ENCODE measurements at places on chromosomes 1 and 21.

DNA sequence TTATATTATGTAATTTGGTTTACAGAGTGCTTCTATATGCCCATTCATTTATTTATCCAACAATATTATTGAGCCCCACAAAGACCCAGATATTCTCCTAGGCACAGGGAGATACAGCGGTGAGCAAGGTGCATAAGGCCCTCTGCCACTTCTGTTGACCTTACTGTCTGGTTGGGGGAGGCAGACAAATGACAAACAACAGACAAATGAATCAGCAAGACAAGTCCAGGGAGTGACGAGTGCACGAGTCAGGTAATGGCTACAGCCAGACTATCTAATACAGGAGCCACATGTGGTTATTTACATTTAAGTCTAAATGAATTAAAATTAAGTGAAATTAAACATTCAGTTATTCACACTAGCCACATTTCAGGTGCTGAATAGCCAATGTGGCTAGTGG, 22.0 kb upstream of the BCAR3 start:
- DNase-seq = no peak

- DNase-seq = no peak
Observed at GRCh38 chr1:223143537-223144248, 645 bp upstream of the TLR5 start.

- no peak for DNase-seq
Observed at GRCh38 chr1:187092104-187092503, 263.4 kb downstream of the PLA2G4A start.

DNA sequence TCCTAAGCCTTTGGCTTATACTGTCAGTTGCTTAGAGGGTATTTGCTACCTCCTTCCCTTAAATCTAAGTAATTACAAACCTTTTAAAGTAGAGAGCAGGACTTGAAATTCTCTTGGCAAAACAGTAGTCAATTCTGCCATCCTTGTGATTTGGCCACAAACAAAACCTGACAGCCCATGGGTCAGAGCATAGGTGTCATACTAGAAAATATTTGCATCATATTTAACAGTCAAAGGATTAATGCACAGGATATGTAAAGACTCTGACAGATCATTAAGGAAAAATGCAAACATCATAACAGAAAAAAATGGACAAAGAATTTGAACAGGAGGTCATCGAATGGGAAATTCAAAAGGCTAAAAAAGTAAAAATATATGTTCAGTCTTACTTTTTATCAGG, 50.5 kb downstream of the ZFYVE9 start:
- DNase-seq = no peak

GRCh38 chr1:23791516-23792047, 637 bp downstream of the LYPLA2 start:
- peak; percentile 39 for DNase-seq

DNA sequence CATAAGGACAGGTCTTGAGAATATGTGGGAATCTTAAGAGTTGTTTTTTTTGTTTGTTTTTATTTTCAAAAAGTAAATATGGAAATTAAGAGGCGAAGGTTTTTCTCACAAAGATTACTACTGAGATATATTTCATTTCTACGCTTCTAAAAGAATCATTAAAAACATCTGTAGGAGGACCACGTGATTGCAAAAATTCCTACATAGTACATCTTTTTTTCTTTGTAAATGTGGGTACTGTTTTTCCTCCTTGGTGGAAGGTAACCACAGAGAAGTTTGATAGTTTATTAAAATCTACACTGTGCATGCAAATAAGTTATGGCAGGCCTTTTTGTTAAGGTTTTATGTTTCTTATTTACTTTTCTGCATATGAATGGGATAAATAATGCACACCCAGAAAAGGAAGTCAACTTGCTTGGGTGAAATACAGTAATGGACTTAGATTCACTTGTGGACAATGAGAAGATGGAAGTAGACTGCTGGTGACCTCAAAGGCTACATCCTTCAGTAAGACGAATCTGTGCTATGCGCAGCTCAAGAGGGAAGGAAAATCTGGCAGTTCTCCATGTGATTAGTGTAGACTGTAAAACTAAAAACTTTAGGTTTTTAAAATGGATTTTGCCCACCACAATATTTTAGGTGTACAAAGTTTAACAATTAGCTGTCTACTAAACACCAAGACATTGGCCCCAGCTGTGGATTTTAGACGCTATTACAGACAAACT, 2.0 kb downstream of the AK5 start:
- DNase-seq = no peak

GRCh38 chr1:58576325-58576726, 726 bp downstream of the TACSTD2 start:
- DNase-seq = no peak

GRCh38 chr1:18560692-18561091, 70.0 kb upstream of the PAX7 start:
- no peak for DNase-seq

GRCh38 chr21:37642493-37642892, 273.8 kb downstream of the KCNJ6 start:
- no peak for DNase-seq

DNA sequence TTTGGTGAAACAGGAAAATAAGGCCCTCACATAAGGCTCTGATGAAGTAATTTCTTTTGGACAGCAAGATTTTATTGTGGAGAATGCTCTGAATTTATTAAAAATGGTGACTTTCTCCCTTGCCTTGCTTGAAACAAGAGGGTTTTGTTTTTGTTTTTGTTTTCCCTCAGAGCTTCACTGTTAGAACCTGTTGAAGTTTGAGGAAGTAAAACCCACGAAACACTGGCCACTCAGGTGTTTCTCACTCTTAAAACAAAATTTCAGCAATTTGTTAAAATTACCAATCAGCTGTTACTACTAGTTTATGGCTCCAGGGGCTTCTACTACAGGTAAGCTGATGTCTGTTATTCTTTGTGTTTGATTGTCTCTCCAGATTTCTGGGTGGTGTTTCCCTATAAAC, 112.6 kb upstream of the B3GALT2 start:
- DNase-seq = no peak

GRCh38 chr1:45870500-45870899, 67.1 kb downstream of the MAST2 start:
- no peak for DNase-seq

GRCh38 chr21:46562964-46563607, 41.8 kb downstream of the S100B start:
- no peak for DNase-seq

DNA sequence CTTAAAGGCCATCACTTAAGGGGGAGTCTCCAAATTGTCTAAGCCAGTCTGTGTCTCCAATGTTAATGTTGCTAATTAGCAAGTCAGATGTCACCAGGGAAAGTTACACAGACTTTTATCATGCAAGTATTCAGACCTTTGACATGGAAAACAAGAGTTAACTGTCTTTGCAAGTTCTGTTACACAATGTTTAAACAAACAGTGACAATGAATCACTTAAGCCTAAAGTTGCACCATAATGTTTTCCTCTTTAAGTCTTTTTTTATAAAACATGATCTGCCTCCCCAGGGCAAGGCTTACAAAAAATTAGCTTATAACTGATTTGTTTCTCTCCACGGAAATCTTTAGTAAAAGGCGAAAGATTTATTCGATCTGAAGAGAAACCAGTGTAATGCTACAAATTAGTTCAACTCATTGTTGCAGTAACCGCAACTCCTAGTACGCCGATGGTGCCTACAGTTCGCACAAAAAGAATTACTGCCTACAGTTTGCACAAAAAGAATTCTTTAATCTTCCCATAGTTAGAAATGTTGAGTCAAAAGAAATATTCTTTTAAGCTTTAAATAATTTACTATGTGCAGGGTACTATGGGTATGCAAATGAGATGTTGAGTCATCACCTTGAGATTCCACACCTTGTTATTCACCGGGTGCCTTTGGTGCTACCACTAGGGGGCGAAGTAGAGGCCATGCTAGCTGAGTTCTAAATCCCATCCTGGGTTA, 45.3 kb downstream of the HHAT start:
- peak; percentile 82 for DNase-seq

GRCh38 chr1:200869753-200870391, 2.9 kb upstream of the GPR25 start:
- DNase-seq = no peak

- DNase-seq = no peak
Observed at GRCh38 chr1:201938440-201939035, 7.8 kb downstream of the LMOD1 start.

DNA sequence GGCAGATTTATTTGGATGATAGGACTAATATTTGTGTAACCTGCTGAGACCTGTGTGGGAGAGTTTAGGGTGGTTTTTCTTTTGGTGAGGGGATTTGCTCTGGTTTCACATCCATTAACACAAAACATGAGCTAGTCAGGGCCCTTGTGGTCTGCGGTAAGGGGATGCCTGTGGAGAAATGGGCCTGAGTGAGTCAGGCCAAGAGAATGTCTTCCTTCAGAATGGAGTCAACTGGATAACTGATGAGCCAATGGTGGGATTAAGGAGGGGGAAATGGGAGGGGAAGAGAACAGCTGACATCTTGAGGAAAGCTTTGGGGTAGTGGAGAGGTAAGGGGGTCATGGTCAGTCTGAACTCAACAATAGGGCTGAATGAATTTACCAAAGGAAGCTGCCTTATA, 13.9 kb downstream of the WNT2B start:
- no peak for DNase-seq

- DNase-seq = no peak
Observed at GRCh38 chr1:110107867-110108469, 4.3 kb upstream of the UBL4B start.

DNA sequence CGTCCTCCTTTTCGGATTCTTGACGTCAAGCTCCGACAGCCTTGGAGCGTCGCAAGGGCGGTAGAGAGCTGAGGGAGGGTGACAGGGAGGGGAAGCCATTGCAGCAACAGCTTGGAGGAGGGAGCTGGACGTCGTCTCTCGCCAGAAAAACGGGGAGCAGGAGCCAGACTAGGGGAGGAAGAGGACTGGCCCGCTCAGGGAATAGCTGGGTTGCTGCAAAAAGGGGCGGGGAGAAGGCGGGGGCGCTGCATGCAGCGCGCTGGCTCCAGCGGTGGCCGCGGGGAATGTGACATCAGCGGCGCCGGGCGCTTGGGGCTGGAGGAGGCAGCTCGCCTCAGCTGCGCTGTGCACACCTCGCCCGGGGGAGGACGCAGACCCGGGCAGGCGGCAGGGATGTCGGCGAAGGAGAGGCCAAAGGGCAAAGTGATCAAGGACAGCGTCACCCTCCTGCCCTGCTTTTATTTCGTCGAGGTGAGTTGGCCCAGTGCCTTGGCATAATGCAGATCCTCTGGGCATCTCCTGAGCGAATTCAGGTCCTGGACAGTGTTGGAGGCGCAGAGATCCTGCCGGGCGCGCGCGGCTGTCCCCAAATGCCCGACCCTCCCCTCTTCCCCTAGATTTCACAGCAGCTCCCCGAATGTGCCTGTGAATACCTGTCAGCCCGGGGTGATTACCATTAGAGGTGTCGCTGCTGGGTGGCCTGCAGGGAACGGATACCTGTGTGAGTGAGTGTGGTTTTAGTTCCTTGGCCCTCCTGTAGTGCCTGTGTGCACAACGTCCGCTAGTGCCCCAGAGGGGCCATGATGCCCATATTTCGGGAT, at the start of gene PLPPR4:
Gene PLPPR4 (plus strand): TSS at position 292 of the 821 bp plus-strand sequence. CDS start 102 bp downstream, at position 394.
- DNase-seq = peak; percentile 61

DNA sequence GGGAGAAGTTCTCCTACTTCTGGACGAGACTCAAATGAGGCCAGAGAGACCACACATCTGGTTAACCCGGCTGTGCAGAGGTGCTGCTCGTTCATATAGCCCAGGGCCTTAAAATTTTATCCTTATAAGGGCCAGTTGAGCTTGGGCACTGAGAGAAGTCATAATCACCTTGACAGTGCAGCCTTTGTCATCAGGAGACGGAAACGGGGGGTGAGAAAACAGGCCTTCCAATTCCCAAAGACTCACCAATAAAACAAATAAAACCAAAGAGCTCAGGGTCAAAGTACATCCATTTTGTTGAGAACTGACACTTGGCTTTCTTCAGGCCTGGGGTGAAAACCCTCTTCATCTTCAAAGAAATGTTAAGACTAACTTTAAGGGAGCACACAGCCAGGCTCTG, 167.1 kb downstream of the TGFBR3 start:
- DNase-seq = no peak

GRCh38 chr21:26635681-26636080, 62.6 kb upstream of the CYYR1 start:
- DNase-seq = no peak

DNA sequence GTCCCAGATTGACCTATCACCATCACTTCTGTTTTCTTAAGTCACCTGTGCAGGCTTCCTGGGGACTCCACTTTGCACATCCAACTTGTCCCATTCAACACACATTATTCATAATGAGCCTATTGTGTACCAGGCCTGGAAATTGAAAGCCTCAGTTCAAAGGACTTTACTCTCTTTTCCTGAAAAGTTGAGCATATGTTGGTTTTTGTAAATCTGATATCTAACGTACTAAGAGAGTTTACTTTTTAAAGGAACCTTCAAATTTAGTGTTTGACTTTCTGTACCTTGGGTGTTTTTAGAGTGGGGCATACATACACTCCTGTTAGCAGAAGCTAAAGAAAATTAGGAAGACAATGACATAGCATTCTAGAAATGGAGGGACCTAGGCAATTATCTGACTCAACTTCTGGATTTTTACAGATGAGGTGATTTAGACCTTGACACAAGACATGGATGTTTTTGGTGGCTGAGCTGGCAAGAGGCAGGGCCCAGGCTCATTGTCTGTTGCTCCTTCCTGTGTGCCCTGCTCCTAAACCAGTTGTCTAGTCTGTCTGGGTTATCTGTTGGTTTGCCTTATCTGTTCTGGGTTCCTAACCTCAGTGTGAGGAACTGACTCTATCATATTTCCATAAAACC, 336.5 kb downstream of the RPS6KC1 start:
- DNase-seq = no peak

- no peak for DNase-seq
Observed at GRCh38 chr1:176847052-176847451, 317.5 kb downstream of the ASTN1 start.

DNA sequence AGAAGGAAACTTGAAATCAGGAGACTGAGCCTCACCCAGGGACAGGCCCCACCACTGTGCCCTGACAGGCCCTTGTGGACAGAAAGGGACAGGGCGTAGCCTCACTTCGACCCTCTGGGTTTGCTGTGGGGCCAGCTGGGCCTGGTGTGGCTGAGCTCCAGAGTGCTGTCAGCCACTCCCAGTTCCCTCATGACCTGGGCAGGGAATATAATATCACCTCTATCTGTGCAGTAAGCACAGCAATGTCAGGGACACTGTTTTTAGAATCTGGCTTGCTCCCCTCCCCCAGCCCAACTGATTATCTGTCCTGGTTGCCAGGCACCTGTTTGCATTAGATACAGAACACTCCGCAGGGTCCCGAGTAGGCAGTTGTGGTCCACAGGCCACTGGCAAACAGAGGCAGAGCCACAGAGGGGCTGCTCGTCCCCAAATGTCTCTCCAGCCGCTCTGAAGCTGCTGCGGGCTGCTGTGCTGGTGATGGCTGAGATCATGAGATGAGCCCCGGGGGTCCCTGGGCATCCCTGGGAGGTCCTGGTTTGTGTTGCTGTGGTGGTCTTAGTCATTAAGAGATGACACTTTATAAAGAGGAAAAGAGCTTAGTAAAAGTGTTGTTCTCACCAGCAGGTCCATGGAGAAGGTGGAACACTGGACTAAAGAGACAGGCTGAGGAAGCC, 51.6 kb downstream of the ETS2 start:
- DNase-seq = no peak

- no peak for DNase-seq
Observed at GRCh38 chr1:11940260-11940921, 5.9 kb downstream of the PLOD1 start.
